ENCODE measurements at places on chromosomes 12 and 14. TPM values are rescaled to one million over a fixed set of nuclear protein-coding genes. Genes with fewer than 3 reads are reported as not detected.

Gene ANG
- 18.0 TPM for total RNA-seq

Gene CMTM5
- total RNA-seq: 0.57 TPM

Gene PYM1
- total RNA-seq: 19.6 TPM

Gene B4GALNT1
- total RNA-seq: 6.0 TPM

Data from posterior vena cava (tissue), 2 donors.